ENCODE measurements at places on chromosomes 1 and 21.

- DNase-seq = no peak
Measured at GRCh38 chr1:153598309-153599172, 14.4 kb downstream of the S100A16 start.

DNA sequence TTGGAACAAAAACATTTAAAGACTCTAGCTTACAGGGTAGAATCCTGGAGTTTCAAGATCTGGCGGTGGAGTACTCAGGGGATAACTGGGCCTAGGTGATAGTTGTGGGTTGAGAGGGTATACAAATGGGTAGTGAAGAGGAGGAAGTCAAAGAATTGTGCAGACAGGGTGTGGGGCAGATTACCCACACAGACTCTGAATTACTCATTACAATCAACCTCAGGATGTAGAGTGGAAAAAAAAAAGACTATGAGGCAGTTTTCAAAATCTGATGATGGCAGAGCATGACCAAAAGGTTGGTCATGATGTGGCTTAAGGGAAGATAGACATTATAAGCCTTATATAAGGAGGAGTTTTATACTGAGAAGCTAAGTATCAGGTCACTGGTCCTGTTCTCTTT is 44.1 kb upstream of the GLIS1 start:
- no peak for DNase-seq

GRCh38 chr21:35780983-35781382 is 279.3 kb downstream of the SETD4 start:
- DNase-seq = no peak

GRCh38 chr1:168092566-168093355 is 44.0 kb downstream of the GPR161 start:
- no peak for DNase-seq

DNA sequence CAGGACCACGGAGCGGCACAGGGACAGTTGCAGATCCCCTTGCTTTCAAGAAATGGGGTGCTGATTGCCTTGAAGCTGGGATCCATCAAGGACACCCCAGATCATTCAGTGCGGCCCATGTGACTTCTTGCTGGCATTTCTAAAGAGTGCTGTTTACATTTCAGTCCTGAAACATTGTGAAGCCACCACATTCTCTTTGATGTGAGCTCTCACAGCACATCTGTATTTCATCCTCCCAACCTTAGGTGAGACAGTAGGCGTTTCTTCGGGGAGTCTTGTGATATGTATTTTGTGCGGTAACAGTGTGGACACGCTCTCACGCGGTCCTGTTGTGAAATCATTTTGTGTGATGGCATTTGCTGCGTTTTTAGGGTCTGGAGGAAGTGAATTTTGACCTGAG is 57.2 kb downstream of the CACHD1 start:
- no peak for DNase-seq
